ENCODE measurements at places on chromosomes 7 and 10. TPM values are rescaled to one million over a fixed set of nuclear protein-coding genes. Genes with fewer than 3 reads are reported as not detected.

Gene NUTM2E
- 0.12 TPM for total RNA-seq

Gene TAS2R41
- total RNA-seq, result 2.9 TPM

Gene SLC13A1
- total RNA-seq, result not detected

Gene ANXA8L1
- total RNA-seq, result not detected

- peak; percentile 62 for DNase-seq
Measured at GRCh38 chr10:21508706-21509331, 16.7 kb downstream of the SKIDA1 start.

- DNase-seq, result no peak
Measured at GRCh38 chr7:41268878-41269277, 434.0 kb downstream of the INHBA start.

GRCh38 chr7:73834626-73835191, 3.9 kb downstream of the CLDN4 start:
- DNase-seq, result no peak

DNA sequence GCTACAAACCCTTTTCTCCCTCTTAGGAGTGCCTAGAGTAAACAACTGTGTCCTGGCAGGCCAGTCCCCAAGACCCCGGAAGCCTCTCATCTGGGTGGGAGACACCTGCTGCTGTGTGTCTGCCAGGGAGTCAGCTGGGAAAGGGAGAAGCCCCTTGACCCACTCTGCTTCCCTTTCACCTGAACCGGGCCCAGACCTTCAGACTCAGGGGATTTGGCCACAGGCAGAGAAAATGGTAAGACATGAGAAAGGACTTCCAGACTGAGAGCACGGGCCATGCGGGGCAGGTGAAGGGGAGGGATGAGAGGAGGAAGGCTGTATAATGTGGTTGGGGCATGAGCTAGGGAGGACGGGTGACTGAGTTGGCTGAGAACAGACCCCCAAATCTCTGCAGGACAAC, 36.0 kb upstream of the NPFFR1 start:
- DNase-seq, result no peak

- DNase-seq, result peak; percentile 41
Measured at GRCh38 chr7:130831817-130832481, 97.9 kb upstream of the KLF14 start.

Gene FOXI2
- total RNA-seq, result 1.1 TPM

Gene TBX20
- total RNA-seq, result 0.69 TPM

DNA sequence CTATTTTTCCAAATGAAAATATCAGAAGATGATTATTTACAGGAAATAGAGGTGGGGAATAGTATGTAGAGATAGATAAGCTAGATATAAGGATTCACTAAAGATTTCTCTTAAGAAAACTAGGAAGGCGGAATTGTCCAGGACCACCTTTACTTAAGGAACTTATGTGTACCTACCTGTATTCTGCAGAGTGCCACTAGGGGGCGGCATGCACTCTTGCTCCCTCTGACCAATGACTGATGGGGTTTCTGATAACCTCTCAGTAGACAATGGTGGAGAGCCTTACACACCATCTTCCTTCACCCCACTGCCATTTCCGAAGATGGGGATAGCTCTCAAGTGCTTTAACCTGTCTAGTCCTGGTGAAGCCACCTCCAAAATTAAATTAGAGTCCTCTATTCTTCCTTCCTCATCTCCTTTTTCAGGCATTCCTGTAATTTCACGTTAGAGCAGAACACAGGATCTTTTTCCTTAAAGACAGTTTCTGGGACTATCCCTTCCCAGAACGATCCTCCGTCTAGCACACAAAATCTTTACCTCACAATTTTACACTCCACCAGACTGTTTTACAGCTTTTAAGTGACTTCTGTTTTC, 453.1 kb downstream of the SORCS1 start:
- DNase-seq, result peak; percentile 82

DNA sequence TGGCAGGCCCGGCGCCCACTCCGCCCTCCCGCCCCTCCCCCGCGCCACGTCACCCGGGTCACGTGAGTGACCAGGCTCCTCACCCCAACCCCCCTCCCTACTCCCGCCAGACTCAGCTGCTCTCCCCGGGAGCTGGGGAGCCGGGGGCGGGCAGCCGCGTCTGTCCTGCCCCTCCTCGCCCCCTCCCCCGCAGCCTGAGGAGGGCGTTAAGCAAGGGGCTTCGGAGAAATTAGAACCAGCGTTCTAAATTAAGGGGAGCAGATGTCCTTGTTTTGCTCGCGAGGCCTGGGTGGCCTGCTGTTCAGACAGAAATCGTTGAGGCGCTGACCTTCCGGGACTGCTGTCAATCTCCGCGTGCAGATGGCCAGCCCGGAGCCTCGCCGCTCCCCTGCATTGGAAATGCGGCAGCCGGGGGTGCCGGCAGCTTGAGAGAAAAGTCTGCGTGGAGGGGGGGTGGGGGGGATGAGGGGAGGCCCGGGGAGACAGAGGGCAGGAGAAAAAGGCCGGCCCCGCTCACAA, 102.2 kb upstream of the ZNF438 start:
- DNase-seq, result peak; percentile 71

GRCh38 chr10:49270565-49270964, 28.4 kb upstream of the C10orf71 start:
- no peak for DNase-seq

Gene CTNNA3
- 0.50 TPM for total RNA-seq

- DNase-seq, result no peak
Measured at GRCh38 chr10:125034675-125035074, 92.8 kb downstream of the ZRANB1 start.

DNA sequence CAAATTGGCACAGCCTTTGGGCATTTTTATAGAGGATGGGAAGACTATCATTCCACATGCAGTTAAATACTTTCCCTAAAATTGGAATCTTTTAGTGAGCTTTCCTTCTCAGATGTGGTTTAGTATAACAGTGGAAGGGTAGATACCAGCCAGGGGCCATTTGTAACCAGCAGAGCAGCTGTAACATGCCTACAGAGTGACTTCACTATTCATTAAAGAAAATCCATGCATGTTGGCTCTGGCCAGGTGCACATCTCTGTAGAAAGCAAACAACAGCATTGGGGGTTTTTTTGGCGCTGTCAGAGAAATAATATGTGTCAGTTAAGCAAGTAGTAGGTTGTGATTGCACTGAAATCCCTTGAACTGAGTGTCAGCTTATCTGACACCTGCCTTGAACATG, 115.6 kb downstream of the LHFPL3 start:
- no peak for DNase-seq

GRCh38 chr10:122034149-122034756, 45.3 kb downstream of the TACC2 start:
- no peak for DNase-seq

Gene SYT15
- total RNA-seq, result not detected

DNA sequence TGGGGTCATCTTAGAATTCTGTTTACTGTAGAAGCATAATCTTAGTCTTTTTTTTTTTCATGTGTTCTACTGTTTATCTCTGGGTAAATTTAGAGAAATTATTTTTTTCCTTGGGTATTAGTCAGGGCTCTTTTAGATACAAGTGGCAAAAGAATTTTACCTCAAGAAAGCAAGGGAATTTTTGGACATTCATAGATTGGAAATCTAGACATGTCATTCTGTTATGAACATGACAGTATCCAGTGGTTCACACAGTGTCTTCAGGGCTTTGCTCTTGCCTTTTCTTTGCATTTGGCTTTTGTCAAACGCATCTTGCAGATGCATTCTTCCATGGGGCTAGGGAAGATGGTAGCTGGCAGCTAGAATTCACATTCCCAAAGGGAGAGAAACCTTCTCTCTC, 13.7 kb upstream of the TAS2R41 start:
- no peak for DNase-seq

- DNase-seq, result peak; percentile 30
Measured at GRCh38 chr7:54701982-54702381, 57.0 kb downstream of the SEC61G start.

Gene CPA4
- total RNA-seq, result not detected

GRCh38 chr7:4091767-4092166, 590.3 kb upstream of the FOXK1 start:
- DNase-seq, result no peak

Gene PRSS1
- total RNA-seq, result not detected

Gene GRID1
- total RNA-seq, result 0.82 TPM

Gene SMO
- 61.5 TPM for total RNA-seq

GRCh38 chr7:159191236-159191635, 46.6 kb upstream of the VIPR2 start:
- DNase-seq, result no peak

Gene ACBD7
- total RNA-seq, result 24.1 TPM

Gene PDE6C
- total RNA-seq, result not detected

DNA sequence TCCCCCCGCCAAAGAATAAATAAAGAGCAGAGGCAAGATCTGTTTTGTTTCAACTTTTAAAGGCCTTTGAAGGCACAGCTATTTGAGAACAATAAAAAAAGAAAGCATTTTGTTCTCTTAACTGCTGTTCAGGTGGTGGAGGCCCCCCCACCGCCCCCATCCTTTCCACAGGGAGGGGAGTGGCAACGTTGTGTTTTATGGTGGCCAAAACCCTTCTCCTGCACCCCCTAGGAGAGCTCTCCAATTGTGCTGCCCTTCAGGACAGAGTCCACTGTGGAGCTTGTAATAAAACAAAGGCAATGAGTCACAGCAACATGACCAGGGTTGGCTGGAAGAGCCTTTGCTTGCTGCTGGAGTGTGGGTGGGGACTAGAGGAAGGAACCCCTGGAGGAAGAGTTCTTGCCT, 987.9 kb downstream of the KCNMA1 start:
- DNase-seq, result no peak

- no peak for DNase-seq
Measured at GRCh38 chr7:14806891-14807290, 95.7 kb downstream of the DGKB start.

GRCh38 chr7:54743580-54743979, 15.4 kb downstream of the SEC61G start:
- no peak for DNase-seq

DNA sequence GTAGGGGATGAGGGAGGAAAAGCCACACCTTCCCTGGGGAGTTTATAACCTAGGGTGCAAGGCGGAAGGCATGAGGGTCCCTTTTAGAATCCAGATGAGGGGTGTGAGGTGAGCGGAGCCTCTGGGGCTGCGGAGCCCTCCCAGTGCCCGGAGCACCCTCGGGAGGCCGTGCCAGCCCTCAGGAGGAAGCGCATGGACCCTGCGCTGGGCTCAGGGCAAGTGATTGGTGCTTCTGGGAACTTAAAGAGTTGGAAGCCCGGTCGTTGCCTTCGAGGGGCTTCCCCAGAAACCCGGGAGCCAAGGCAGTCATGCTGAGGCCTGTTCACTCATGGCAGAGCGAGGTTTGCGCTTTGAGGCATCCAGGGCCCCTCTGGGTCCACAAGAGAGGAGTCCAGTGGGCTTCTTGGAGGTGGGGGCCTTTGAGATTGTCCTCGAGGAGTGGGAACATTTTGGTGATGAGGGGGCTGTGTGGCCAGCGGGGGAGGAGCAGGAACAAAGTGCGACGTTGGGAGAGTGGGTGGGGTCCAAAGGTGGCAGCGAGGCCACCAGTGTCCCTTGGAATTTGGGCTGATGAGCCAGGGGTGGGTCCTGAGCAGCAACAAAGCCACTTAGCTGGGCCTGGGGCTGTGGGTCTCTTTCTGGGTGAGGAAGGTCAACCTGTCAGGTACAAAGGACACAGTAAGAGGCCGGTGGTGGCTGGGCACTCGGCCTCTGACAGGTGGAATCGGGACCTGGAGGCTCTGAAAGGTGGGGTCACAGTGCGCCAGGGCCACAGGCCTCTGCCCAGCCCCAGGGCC, 79.9 kb downstream of the MKI67 start:
- no peak for DNase-seq

Gene PRKCQ
- 27.5 TPM for total RNA-seq

GRCh38 chr10:97499561-97500296, 1.0 kb downstream of the UBTD1 start:
- DNase-seq, result peak; percentile 35

DNA sequence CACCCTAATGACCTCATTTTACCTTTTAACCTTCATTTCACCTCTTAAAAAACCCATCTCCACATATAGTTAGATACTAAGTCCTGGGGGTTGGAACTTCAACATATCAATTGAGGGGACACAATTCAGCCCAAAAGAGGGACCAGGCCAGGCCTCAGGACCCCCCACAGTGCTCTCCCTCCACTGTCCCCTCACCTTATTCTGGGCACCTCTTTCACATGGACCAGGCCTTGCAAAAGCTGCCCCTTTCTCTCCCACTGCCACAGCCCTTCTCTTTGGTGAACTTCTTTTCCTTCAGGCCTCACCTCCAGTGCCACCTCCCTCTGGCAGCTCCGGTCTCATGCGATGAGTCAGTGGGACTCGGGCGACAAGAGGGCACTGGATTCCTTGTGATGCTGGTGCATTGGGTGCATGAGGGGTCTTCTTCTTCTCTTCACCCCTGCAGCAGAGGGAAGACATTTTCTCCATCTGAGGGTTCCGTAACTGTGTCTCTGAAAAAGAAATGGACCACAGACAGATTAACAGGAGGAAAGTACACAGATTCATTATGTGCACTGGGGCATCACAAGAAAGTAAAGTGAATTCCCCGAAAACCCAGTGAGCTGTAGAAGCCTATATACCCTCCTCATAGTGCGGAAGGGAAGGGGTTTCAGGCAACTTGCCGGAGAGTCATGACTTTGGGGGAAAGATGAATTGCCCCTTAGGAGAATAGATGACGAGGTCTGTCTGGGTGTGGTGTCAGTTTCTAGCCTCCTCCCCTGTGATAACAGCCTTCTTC, 288.7 kb upstream of the IGFBP3 start:
- no peak for DNase-seq

Gene TMEM229A
- total RNA-seq, result 0.80 TPM

All from GM23338 (cell line).